Fibroblast of skin of abdomen (primary cell): ENCODE measurements at places on chromosomes 13 and 19.

DNA sequence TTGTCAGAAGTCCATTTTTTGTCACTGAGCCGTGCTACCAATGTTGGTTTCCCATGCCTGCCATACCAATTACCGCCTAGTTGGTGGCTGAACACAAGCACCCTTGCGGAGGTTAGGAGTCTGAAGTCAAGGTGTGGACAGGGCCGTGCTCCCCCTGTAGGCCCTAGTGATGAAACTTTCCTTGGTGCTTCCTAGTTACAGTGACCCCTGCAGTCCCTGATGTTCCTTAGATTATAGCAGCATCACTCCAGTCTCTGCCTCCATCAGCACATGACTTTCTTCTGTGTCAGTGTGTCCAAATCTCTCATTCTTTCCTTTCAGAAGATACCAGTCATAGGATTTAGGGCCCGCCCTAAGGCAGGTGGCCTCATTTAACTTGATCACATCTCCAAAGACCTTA, 99.0 kb downstream of the MYO16 start:
- no peak for DNase-seq

- DNase-seq: no peak
Measured at GRCh38 chr19:14416817-14417231, 2.3 kb downstream of the DDX39A start.

DNA sequence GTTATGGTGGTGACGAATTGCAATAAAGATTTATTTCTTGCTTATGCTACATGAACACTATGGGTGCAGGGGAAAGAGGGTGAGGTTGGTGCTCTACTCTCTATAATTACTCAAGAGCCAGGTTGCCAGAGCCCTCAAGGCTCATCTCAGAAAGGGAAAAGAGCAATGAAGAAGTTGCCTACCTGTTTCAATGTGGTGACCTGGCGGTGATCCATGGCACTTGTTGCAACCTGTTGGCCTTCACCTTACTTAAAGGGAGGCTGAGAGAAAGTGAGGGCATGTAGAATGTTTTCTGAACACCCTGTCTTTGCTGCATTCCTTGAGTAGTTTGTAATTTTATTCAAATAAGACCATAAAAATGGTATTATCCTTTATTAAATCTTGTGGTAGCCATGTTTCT, 394.4 kb downstream of the GPC6 start:
- no peak for DNase-seq

DNA sequence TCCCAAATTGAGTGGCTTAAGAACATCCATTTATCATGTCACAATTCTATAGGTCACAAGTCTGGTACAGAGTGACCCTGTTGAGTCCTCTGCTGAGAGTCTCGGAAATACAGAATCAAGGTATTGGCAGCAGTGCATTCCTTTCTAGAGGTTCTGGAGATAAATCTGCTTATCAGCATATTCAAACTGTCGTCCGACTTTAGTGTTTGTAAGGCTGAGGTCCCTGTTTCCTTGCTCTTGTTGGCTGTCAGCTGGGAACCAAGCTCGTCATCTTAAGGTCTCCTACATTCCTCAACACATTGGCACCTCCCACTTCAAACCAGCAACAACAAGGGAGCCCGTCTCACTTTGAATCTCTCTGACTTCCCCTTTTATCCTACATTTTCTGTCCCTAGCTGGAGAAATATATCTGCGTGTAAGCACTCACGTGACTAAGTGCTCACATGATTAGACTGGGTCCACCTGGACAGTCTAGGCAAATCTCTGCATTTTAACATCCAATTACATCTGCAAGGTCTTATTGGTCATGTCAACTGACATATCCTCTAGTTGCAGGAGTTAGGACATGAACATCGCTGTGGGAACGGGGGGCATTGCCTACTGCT, 886.8 kb downstream of the PCDH9 start:
- DNase-seq: no peak

DNA sequence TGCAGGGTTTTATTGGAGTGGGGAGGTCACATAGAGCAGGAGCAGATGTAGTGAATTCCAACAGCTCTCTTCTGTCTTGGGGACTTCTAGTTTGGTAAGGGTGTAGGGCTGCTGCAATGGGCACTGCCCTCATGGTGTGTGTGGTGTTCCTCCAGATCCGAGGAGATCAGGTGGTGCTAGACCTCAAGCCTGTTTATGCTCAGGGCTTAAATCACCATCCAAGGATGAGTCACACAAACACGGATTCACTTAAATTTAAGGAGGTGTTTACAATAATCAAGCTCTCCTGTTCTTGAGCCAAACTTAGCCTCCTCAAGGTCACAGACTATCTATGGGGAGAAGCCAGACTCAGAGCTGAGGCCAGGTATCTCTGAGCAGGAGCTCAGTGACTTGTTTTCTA, 23.0 kb downstream of the HS6ST3 start:
- DNase-seq: no peak

- no peak for DNase-seq
Measured at GRCh38 chr19:33722456-33723239, 74.0 kb upstream of the KCTD15 start.

GRCh38 chr19:16420781-16421386, 50.9 kb downstream of the EPS15L1 start:
- DNase-seq: no peak

DNA sequence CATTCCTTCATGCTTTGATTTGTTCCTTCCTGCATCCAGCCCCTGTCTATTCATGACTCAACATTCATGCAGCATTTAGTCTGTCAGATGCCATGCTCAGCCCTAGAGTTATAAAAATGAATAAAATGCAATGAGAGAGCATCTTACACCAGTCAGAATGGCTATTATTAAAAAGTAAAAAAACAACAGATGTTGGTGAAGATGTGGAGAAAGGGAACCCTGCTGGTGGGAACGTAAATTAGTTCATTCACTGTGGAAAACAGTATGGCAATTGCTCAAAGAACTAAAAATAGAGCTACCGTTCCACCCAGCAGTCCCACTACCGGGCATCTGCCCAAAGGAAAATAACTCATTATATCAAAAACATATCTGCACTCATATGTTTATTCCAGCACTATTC, 70.0 kb upstream of the GTF3A start:
- DNase-seq: no peak
